ENCODE measurements at places on chromosomes 6 and 20.

DNA sequence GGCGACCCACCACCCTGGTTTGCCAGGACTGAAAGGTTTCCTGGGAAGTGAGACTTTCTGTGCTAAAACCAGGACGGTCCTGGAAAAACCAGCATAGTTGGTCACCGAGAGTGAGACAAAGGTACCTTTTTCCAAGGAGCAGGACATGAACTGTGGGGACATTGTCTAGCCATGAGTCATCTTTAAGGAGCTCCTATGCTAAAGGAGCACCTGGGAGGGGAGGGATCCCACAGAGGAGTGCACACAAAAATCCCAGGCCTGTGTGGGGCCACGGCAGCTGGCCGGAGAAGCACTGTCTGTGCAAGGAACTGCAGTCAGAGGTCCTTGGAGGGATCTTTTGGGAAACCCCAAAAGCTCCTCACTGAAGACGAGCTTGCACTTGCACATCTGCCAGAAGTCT is 109.1 kb upstream of the PLEKHG1 start:
- DNase-seq: no peak

DNA sequence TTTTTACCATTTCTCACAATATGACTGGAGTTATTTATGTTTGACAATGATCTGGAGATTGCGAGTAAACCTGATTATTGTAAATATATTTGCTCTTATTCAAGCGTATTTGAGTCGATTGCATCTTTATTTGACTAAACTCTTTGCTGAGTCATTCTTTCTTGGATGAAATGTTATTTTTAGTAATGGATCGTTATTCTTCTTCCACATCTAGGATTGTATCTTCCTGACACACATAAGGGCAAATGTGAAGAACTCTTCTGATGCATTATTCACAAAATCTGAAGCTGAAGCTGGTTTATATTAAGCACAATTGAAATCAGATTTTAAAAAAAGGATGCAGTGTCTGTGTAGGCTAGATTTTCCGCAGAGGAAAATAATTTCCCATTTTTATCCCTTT is 68.2 kb downstream of the SEL1L2 start:
- DNase-seq: no peak

GRCh38 chr20:33561692-33562601 is 72.1 kb downstream of the CBFA2T2 start:
- no peak for DNase-seq

GRCh38 chr6:133787122-133787521 is 101.8 kb upstream of the TCF21 start:
- no peak for DNase-seq

GRCh38 chr20:50538276-50538675 is 28.1 kb downstream of the PTPN1 start:
- DNase-seq: no peak

GRCh38 chr6:2693231-2693630 is 57.5 kb downstream of the MYLK4 start:
- DNase-seq: no peak

- no peak for DNase-seq
Measured at GRCh38 chr6:67887747-67888545, 747.1 kb upstream of the ADGRB3 start.

DNA sequence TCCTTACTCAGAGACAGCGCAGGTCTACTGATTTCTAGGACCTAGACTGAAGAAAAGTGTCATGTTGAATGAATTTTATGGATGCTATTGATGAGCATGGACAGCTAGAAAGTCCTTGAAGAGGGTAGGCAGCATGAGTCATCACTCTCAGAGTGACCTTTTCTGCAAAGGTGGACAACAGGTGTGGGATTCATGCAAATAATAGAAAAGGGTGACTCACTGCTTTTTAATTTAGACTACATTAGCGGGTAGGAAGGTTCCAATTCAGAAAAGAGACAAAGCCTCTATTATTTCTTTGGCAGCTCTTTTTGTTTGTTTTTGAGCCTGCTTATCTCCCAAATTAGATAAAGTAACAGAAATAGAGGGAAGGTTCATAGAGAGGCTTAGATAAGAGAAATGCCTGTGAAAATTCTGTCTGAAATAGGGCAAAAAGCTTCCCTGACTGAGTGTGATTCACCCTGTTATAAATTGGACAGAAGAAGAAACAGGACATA is 191.4 kb downstream of the TENT5A start:
- no peak for DNase-seq

- DNase-seq: no peak
Measured at GRCh38 chr6:121630716-121631115, 195.3 kb downstream of the GJA1 start.

DNA sequence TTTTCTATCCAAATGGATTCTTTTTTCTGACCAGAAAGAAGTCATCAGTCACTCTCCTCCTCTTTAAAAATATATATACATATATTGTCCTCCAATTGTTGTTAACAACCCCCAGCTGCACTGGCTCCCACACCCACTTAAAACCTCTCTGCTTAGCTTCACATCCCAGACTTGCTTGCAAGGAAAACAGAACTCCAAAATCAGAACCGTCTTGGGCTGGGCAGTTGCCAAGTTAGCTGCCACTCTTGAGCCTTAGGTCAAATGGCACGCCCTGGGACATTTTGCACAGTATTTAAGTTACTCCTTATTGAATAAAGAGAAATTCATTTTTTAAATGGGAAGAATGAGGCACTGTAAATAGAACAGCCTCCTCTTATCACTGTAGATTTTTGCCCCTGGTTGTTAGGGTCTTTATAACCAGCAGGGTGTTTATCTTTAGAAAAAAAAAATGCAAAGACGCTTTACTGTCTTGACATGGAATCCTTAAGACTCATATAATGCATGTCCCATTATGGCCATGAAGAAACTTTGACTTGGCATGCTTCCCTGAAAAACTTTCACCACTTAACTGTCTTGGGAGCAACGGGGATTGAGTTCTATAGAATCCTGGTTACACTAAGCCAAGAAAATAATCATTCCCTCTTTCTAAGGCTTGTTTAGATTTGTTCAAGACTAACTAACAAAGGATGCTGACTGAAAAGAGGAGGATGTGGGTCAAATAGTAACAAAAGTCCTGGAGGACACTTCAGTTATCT is 204.5 kb downstream of the ISM1 start:
- DNase-seq: no peak

- no peak for DNase-seq
Measured at GRCh38 chr20:23658336-23658735, 20.6 kb upstream of the CST3 start.

DNA sequence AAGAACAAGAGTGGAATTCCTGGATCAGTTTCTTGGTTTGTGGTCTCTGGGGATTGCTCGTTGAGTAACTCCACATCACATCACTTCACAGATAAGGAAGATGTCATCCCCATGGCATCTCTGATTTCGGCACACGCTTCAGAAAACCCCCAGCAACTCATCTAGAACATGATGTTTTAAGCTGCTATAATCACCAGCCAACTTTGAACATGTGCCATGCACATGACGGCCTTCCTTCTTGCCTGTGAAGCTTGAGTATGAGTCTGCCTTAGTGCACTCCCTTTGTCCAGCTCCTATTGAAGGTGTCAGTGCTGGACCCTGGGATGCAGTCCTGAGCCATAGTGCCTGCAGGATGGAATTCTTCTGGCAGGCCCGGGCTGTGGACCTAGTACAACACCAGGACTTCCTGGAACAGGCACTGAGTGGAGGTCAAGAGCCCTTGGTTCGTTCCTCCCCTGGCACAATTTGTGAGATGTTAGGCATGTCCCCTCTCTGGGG is 231.5 kb upstream of the SUPT3H start:
- DNase-seq: no peak

GRCh38 chr6:31112478-31112877 is at the start of gene C6orf15:
Gene C6orf15 (minus strand): TSS chr6:31112575. CDS start chr6:31112555, 20 bp downstream.
- no peak for DNase-seq

- no peak for DNase-seq
Measured at GRCh38 chr20:46027245-46027853, 1.7 kb upstream of the SLC12A5 start.

DNA sequence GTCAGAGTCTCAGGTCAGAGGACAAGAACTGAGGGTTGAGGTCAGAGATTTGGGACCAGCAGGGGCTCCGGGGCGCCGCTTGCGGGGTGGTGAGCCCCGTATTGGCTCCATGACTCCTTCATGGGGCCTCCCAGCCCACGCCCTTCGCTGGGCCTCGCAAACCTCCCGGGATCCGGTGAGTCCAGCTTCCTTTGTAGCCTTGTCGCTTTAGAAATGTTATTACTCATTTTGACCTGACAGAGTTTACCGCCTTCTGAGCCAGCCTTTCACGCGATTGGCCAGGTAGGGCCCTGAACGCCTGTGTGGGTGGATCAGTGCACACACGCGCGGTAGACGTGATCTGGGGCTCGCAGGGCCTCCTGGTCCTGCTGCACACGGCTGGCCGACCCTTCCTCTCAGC is 181.1 kb downstream of the ERMARD start:
- DNase-seq: no peak

DNA sequence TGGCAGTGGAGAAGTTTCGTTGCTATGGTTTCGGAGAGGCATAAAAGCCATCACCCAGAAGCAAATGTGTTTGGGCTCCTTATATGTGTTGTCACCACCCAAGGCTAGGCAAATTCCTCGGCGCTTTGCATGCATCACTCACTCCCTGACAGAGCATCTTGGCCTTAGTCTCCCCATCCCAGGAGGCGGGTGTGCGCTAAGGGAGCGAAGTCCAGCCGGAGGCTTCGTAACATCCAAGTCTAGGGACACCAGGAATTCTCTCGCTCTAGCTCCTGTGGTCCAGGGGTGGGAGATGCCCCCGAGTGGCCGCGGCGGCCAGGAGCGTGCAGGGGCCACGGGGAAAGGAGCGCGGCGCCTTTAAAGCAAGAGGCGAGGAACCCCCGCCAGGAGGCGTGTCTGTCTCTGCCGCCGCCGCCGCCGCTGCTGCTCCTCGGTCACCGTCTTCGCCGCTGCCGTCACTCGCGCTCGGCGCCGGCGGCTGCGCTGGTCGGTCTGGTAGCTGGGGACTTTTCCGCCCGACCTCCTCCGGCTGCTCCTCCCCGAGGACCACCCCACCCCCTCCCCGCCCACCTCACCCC is at the start of gene GRIK2:
TSS of gene GRIK2 (plus strand) at position 458 of the 578 bp plus-strand sequence.
- no peak for DNase-seq

DNA sequence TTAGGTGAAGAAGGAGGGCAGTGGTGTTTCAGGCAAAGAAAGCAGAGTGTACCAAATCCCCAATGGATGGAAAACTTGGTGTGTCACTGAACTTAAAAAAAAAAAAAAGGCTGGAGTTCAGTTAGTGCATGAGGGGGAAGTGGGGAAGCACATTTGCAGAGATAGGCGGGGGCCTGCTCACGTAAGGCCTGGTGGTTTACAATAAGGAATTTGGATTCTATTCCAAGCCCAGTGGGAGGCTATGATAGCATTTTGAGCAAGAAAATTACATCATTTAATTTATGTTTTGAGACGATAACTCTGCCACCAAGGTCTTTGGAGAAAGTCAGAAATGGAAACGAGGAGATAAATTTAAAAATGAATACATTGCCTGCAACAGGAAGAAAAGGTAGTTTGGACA is 225.5 kb downstream of the EYA4 start:
- no peak for DNase-seq

GRCh38 chr20:8755340-8756118 is 313.4 kb upstream of the PLCB4 start:
- DNase-seq: no peak

- DNase-seq: no peak
Measured at GRCh38 chr6:18742406-18742805, 355.3 kb downstream of the RNF144B start.

DNA sequence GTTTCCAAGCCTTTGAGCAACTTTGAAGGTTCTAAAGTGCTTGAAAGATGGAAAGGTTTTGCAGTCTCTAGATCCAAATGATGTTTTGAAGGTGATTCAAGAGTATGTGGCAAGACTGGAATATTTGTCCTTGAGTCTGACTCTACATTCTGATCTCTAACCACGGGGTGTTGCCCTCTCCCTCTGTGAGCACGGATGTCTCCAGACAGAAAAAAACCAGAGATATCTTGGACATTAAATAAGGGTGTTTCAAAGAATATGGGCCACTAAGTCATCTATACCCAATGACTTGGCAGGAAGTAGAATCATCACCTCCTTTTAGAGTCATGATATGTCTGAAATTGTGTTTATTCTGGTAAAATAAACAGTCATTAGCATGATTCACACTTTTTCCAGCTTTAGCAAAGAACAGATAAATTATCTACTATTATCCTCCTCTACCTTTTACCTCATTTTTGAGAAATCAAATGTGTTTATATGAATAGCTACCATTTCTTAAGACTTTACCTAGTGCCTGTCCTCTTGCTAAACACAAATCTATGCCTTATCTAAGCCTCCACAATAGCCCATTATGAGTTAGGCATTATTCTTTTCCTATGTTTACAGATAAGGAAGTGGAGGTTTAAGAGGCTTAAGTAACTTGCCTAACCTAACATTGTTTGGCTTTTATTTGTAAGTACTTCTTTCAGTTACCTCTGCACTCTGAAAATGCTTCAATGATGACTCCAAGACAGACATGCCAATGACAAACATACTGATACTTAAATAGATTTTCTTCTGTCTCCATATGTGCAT is 384.4 kb downstream of the BMP2 start:
- no peak for DNase-seq

DNA sequence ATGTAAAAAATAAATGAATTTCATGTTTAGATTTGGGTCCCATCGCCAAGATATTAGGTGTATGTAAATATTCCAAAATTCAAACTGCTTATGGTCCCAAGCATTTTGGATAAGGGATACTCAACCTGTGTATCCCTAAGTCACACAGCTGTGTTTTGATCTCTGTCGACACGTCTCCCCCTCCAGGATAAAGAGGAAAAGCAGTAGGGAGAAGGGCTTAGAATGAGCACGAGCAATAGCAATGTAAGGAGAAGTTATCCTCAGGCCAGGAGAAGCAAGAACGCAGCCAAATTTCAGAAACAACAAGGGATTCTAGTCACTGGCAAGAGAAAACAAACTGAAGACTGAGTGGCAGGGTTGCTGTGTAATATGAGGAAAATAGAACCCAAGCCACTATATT is 181.2 kb downstream of the AIG1 start:
- DNase-seq: no peak

GRCh38 chr6:63553208-63553607 is 19.1 kb upstream of the LOC128125822 start:
- no peak for DNase-seq

- DNase-seq: no peak
Measured at GRCh38 chr6:39319621-39320362, 2.7 kb downstream of the KCNK16 start.

DNA sequence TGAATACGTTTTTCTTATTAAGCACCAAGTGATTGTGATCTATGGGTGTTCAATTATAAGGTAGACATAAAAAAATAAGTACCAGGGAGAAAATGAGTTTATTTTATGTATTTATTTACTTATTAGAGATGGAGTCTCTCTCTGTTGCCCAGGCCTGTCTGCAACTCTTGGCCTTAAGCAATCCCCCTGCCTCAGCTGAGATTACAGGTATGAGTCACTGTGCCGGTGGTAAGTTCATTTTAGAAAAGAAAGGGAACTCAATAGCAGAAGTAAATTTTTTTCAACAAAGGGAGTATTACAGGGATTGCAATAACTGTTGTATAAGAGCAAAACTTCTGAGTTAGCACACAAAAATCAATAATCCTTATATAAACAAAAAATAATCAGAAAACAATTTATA is 98.7 kb upstream of the FUT9 start:
- DNase-seq: no peak
